ENCODE measurements at places on chromosomes 13 and 19.

DNA sequence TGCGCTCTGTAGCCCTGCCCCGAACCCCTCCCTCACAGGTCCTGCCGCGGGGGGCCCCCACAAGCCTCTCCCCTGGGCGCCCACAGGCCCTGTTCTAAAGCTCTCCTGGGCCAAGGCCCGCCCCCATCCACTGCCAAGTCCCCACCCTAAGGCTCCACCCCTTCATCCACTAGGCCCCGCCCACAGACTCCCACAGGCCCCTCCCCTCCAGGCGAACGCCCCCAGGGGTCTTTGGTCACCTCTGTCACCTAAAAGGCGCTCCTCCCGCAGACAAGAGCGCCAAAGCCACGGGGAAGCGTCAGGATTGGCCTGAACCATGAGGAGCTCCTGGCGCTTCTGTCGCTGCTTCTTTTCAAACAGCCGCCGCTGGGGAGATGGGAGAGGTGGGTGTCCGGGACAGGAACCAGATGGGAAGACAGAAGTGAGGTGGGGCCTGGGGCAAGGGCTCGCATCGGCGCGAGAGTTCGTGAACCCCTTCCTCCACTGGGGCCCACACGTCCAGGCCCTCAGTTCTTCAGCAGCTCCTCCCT, 2.3 kb downstream of the TULP2 start:
- no peak for DNase-seq

DNA sequence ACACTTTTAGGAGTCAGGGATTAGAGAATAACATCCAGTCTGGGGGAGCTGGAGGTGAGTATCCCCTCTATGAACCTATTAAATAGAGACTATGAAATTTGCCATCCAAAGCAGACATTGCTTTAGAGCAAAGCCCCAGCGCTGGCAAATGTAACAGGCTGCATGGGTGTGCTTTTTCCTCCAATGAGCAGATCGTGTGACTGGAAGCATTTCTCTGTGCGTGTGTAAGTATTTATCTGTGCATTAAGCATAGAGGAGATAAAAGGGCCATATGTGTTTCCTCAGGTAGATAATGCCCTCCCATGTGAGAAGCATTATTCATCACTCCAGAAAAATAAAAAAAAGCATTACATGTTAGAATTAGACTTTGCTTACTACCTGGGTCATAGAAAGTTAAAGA, 924 bp downstream of the TNFSF13B start:
- no peak for DNase-seq

DNA sequence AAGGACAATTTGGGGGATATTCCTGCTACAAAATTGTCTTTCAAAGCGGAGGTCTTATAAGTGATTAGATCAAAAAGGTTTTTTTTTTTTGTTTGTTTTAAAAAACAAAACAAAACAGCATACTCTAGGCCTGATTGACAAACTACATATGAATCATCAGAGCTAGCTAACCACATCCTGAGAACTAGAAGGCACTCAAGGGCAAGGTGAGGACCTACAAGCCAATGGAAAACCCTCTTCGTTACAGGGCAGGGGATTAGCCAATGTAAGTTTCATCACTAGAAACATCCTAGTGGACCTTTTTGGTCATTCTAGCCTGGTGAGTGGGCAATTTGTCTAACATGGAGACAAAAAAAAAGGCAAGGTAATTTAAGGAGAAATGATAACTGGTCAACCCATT, 428.6 kb downstream of the RFC3 start:
- DNase-seq: no peak

DNA sequence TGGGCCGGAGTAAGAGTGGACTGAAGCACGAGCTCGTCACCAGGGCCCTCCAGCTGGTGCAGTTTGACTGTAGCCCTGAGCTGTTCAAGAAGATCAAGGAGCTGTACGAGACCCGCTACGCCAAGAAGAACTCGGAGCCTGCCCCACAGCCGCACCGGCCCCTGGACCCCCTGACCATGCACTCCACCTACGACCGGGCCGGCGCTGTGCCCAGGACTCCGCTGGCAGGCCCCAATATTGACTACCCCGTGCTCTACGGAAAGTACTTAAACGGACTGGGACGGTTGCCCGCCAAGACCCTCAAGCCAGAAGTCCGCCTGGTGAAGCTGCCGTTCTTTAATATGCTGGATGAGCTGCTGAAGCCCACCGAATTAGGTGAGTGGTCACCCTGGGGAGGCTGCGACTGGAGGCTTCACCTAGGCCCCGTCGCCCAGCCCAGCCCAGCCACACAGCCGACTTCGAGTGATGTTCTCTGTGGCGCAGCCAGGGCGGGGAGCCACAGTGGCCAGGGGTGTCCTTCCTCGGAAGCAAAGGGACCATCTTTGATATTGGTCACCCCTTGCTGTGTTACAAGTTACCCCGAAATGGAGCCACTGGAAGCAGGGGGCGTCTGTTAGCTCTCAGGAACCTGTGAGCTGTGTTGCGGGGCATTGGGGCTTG, 5.6 kb downstream of the PIAS4 start:
- DNase-seq: no peak

GRCh38 chr13:39682310-39682709, 26.8 kb downstream of the COG6 start:
- no peak for DNase-seq

DNA sequence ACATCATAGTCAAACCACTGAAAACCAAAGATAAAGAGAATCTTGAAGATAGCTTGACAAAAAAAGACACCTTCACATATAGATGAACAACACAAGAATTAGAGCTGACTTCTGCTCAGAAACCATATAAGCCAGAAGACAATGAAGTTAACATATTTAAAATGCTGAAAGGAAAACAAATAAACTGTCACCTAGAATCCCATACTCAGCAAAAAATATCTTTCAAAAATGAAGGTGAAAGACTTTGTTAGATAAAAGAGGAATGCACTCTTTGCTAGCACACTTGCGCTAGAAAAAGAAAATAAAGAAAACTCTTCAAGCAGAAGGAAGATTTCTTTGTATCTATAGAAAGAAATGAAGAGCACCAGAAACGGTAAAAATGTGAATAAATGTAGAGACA, 49.5 kb downstream of the PARP4 start:
- no peak for DNase-seq

- no peak for DNase-seq
These were observed 40.8 kb downstream of the BBC3 start for GRCh38 chr19:47190167-47190727.

- DNase-seq: no peak
These were observed 12.8 kb downstream of the SMAD9 start for GRCh38 chr13:36907266-36907665.

GRCh38 chr19:7729831-7730285, 2.1 kb downstream of the CLEC4G start:
- no peak for DNase-seq

- DNase-seq: no peak
These were observed 9.7 kb downstream of the PCCA start for GRCh38 chr13:100098445-100099116.

GRCh38 chr13:93116809-93117208, 109.8 kb upstream of the GPC6 start:
- no peak for DNase-seq

DNA sequence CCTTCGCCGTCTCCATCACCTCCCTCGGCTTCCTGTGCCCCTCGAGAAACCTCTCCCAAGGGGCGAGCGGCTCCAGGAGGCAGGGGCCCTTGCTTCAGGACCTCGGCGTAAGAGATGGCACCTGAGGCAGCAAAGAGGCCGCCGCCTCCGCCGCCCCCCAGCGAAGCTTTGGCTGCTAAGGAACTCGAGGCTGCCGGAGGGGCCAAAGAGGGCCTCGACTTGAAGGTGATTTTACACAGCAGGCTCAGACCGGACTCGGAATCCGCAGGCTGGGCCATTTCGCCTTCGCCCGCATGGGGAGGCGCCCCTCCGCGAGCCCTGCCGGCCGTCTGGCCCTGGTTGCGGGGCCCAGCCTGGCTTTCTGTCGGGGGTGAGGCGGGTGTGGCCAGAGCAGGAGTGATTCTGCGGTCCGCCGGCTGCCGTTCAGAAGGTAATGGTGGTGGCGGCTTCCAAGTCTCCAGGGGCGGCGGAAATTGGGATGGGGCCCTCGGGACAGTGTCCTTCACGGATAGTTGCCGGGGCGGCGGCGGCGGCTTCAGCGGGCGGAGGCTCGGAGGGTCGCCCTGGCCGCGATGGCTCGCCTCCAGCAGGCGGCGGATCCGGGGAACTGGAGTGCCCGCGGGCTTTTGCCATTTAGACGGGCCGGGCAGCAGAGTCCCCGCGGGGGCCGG, 1.4 kb downstream of the GGN start:
- DNase-seq: no peak

DNA sequence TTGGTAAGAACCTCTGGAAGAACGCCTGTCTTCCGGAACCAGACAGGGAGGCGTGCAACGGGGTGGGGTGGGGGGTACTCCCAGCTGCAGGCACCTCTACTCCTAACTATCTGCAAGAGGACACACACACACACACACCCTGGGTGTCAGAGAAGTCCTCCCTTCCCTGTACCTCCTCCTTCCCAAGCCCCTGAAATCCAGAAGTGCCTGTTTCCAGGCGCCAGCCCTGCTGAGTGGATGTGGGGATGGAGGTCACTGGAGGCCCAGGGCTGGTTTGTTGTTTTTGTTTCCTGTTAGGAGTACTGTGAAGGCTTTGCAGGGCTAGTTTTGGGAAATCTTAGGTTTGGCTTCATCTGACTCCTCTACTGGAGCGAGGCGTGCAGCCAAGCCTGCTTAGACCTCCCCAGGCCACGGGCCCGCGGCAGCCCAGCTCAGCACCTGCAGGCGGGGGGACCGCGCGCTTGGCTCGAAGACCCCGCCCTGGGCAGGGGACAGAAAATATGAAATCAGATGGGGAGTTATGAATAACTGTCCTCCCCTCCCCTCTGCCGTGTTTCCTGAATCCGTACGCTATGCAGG, 36.4 kb downstream of the SOX1 start:
- no peak for DNase-seq

DNA sequence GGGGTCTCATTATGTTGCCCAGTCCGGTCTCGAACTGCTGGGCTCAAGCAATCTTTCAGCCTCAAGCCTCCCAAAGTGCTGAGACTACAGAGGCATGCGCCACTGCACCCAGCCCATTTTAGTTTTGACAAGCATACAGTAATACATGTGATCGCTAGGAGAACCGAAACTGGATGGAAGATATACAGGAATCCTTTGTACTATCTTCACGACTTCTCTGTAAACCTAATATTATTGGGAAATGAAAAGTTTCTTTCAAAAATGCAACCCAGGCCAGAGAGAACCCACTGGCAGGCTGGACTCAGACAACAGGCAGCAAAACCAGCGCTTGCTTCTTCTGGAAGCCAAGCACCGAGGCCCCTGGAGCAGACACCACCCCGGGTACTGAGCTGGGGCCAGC, 9.4 kb downstream of the C19orf12 start:
- DNase-seq: no peak

GRCh38 chr19:49113762-49114629, at the start of gene LIN7B:
LIN7B (plus strand) TSS chr19:49114370; CDS start chr19:49114405, 35 bp downstream.
- DNase-seq: peak; percentile 53

DNA sequence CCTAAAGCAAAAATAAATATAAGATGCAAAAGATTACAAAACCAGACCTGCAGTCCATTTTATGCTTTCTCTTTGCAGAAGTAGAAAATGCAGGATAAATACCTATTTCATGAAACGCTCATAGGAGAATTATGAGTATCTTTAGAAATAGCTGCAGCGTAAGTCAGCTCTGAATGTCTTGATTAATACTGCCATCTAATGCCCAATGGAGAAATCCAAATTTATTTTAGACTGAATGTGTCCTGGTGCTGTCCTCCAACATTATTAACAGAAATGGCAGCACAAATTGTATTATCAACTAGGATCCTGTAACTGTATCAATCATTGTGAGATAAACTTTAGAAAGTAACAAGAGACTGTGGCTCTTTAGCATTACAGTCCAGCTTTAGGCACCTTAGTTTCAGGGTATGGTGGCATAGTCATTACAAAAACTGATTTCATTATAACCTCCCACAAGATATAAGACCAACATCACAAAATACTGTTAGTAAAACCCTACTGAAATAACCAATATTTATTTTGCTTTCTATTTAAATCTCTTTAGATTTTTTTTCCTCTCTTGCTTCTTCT, 162.1 kb upstream of the MIR17HG start:
- DNase-seq: no peak

- no peak for DNase-seq
These were observed 10.4 kb downstream of the SAMD4B start for GRCh38 chr19:39352381-39353255.

- no peak for DNase-seq
These were observed 10.0 kb downstream of the SIGLEC12 start for GRCh38 chr19:51491586-51491985.

DNA sequence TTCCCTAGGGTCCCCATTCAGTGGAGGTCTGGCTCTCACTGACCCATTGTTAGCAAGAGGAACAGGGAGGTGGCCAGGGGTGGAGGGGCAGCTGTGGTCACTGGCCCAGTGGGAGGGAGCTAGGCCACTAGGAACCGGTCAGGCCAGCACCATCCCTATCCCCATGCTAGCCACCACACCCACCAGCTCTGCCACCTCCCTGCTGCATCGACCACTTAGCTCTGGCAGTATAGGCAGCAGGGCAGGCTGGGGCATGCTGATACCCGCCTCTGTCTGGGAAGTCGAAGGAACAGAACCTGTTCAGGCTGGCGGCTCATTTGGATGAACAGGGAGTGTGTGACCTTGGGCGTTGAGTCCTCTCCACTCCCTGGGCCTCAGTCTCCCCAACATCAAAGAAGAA, 4.7 kb downstream of the PPP1R13L start:
- DNase-seq: no peak

- DNase-seq: no peak
These were observed 11.3 kb downstream of the YJU2 start for GRCh38 chr19:4258181-4258580.

- DNase-seq: no peak
These were observed 209.7 kb downstream of the LACC1 start for GRCh38 chr13:44089452-44089851.

DNA sequence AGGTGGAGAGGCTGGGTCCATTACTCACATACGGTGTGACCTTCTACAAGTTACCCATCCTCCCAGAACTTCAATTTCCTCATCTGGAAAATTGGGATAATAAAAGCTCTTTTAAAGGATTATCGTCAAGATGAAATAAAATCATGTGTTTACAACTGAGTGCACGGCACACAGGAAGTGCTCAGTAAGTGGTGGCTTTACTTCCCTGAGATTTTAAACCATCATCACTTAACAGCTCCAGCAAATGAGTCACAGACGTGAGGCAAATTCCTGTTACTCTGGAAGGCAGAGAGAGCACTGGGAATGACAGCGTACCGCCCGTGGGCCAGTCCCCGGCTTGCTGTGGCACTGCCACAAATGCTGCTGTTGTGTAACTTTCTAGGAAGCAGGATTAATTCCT, 64.1 kb downstream of the MRPL57 start:
- no peak for DNase-seq
